ENCODE measurements at places on chromosomes 6 and 20.
A peak's percentile ranks its signal among the peaks of the same experiment; 100 is the strongest.

GRCh38 chr20:14801591-14802325 is 464.3 kb upstream of the FLRT3 start:
- DNase-seq, result no peak

DNA sequence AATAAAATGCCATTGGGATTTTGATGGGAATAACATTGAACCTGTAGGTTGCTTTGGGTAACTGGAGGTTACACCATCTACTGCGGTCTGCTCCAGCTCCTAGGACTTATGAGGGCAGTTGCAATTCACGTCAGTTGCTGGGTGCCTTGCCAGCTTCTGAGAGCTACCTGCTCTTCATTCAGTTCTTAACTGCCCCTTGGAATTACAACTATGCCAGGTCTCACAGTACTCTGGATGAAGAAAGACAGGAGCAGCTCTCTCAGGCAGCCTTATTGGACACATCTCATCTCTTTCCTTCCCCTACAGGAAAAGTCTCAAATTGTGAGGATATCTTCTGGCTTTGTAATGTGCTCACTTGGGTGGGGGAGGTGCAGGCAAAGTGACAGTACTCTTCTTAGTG is 1643.3 kb downstream of the GRIK2 start:
- DNase-seq, result no peak

GRCh38 chr20:23970049-23970448 is 18.5 kb downstream of the GGTLC1 start:
- DNase-seq, result no peak

- peak; percentile 25 for DNase-seq
Measured at GRCh38 chr20:19809505-19809904, 51.4 kb downstream of the RIN2 start.

DNA sequence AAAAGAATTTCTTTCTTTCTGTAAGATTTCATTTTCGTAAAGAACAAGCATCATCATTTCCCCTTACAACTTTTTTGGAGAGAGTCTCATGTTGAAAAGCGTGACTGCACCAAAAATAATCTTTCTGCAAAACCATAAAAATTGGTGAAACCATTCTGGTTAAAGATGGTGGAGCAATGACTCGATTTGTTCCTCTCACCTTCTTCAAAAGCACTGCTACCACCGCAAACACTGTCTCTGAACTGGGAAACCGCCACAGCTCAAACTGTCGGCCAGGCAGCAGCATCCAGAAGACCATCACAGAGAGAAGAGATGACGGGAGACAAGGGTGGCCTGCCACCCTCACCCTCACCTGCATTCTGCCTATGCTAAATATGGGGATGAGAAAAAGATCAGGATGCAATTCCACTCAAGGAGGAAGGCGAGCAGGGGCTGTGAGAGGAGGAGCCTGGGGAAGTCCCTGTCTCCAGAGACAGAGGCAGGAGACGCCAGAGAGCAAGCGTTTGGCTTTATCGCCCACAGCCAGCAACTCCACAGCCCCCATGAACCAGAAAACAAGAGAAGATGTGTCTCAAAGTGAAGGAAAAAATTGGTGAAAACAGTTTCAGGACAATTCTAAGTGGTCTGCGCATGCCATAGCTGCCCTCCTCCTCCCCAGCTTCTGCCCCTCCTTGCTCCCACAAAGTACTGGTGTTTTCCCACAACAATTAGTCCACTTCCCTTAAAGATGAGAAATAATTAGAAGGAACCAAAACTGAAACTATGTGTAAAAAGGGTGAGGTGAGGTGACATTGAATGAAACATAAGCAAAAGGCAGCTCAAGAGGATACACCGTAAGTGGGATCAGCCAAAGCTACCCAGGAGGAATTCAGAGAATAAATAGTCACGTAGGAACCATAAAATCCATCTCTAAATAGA is 255.5 kb downstream of the KIF16B start:
- no peak for DNase-seq

- peak; percentile 71 for DNase-seq
Measured at GRCh38 chr20:8389381-8390036, 257.4 kb downstream of the PLCB1 start.

DNA sequence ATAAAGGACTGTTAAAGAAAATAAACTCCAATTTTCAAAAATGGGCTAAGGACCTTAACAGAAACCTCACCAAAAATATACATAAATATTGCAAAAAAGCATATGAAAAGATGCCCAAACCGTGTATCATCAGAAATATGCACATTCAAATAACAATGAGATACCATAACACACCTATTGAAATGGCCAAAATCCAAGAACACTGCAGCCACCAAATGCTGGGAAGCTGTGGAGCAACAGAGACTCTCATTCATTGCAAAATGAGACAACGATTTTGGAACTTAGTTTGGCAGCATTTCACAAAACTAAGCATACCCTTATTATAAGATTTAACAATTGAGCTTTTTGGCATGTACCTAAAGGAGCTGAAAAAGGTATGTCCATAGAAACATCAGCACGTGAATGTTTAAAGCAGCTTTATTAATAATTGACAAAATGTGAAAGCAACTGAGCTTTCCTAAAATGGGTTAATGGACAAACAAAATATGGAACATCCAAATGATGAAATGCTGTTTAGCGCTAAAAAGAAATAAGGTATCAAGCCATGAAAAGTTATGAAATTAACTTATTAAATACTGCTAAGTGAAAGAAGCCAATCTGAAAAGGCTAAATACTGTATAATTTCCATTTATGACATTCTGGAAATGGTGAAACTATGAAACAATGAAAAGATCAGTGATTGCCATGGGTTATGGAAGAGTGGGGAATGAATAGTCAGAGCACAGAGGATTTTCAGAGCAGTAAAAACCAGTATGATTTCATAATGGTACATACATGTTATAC is 592.6 kb upstream of the ADGRB3 start:
- DNase-seq, result no peak

- DNase-seq, result no peak
Measured at GRCh38 chr6:9085054-9085708, 649.8 kb upstream of the SLC35B3 start.

GRCh38 chr6:84329516-84329915 is 102.1 kb upstream of the CEP162 start:
- DNase-seq, result no peak

DNA sequence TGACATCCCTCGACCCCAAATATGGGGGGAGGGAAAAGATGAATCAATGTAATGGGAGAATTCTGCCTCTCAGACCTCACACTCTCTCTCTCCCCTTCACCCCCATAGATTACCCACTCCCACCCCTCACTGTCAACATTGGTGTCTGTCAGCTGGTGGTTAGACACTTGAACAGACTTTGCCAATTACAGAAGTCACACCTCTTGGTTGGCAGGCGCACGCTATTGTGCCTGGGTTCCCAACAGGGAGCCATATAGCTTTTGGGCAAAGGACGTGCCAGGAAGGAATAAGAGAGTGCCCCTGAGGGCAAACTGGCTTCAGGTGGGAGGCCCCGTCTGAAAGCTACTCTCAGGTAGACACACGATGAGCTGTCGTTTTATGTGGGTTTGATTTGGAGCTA is 54.1 kb upstream of the FYN start:
- no peak for DNase-seq

- DNase-seq, result no peak
Measured at GRCh38 chr6:11023032-11023431, 21.1 kb downstream of the ELOVL2 start.

- peak; percentile 88 for DNase-seq
Measured at GRCh38 chr20:10074513-10074912, 39.7 kb downstream of the ANKEF1 start.

DNA sequence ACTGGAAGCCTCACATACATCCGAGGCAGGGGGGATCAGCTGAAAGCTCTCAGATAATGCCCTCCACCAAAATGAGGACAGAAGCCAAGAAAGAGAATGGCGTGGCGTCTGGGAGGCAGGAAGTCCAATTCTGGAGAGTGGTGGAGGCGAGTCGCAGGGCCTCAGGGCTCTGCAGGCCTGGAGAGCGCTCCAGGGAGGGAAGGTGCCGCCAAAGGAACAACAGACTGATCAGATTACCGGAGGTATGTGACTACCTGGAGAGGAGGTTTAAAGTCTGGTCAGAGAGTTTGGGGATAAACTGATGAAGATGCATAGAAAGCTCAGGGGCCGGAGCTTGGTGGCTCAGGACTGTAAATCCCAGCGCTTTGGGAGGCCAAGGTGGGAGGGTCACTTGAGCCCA is 11.2 kb upstream of the IP6K3 start:
- DNase-seq, result no peak

GRCh38 chr6:70709826-70710225 is 42.1 kb downstream of the SMAP1 start:
- peak; percentile 68 for DNase-seq

DNA sequence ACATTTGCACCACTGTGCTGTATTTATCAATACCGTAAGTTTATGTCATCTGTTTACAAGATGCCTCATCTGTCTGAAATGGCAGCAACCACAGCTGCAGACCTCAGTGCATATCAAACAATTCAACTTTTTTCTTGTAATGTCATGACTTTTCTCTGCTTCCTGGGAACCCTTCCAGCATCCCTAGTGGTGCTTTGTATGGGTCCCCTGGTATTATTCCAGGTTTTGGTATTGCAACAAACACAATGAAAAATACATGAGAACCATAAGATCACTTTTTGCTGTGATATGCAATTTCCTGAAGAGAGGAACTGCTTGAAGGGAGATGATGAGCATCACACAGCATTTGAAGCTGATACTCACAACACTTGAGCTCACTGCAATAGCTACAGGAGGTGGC is 12.0 kb upstream of the TXNDC5 start:
- DNase-seq, result peak; percentile 24

GRCh38 chr6:50145125-50145524 is 95.4 kb upstream of the DEFB112 start:
- no peak for DNase-seq

DNA sequence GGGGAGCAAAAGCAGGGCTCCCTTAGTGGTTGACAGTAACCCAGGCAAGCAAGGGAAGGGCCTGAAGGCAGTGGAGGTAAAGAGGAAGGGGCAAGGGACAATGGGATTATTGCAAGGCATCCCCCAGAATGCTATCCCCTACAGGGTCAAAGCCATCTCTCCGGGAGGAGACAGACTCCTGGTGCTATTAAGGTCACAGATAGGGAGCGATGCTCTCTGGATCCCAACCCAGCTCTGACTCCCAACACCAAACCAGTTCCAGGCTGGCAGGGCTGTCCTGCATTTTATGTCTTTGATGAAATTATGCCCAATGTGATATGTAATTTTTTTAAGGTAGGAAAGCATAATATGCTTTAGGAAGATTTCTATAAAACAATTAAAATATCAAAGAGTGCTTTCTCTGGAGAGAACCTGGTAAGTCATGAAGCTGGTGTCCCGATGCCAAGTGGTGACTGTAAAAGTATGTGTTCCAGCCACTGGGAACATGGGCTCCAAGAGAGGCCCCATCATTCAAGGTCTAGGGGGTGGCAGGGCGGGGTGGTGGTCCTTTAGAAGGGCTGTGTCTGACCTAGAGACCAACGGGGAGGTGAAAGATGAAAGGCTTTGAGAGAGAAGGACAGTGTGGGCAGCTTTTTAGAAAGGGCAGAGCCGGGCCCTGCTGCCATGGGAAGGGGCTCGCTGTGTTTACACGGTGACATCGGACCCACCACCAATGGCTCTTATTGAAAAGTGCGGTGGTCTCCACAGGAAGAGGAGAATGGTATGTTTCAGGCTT is 276.5 kb downstream of the CDC5L start:
- no peak for DNase-seq

GRCh38 chr6:130991422-130992137 is 71.5 kb downstream of the EPB41L2 start:
- no peak for DNase-seq
